Tibial nerve (tissue), 4 donors: ENCODE measurements at places on chromosomes 1 and 21. TPM values are rescaled to one million over a fixed set of nuclear protein-coding genes. Genes with fewer than 3 reads are reported as not detected.
A peak's percentile ranks its signal among the peaks of the same experiment; 100 is the strongest.

GRCh38 chr1:203216274-203217138 is 13.0 kb downstream of the CHIT1 start:
- H3K4me3 ChIP-seq: no peak overlapping the region
- DNase-seq: no peak
- no peak overlapping the region for H3K27ac ChIP-seq
- no peaks in the 10 kb centered on the region for H3K36me3 ChIP-seq
- H3K27me3 ChIP-seq: no peaks in the 10 kb centered on the region
- no peaks in the 10 kb centered on the region for H3K4me1 ChIP-seq

DNA sequence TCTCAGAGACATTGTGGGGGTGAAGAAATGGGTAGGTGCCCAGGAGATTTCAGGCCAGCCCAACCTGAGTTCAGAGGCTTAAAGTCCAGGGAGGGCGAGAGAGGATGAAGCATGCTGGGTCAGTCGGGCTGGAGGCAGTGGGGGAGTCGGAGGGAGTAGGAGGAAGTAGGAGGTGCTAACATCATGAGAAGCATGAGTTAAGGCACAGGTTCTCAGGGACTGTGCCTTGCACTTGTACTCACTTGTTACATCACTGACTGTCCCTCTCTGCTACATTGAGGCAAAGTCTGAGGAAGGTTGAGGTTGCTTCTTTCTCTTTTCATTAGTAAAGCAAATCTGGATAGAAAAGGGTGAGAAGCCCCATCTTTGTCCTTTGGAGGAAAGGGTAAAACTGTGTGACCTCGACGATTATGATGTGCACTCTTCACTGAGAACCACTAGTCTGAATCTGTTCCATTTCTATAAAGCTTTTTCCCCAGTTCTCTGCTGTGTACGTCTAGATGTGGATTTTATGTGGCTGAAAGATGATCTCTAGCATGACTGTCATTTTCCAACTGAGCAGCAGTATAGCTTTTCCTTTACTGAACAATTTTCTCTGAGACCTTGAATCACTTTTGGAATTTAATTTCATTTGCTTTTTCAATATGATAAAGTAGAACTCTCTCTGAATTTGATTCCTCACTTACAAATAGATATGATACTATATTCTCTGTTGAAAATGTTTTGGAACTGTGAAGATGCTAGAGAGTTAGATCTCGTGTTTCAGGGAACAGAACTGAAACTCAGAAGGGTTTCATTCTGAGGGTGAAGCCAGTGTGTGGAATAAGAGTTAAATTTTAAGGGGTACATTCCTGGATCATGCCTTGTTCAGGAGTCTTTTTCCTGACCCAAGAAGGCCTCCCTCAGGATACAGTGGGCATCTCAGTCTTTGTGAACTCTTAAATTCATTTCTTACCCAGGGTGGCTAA is 94.6 kb downstream of the FGGY start:
- no peaks in the 10 kb centered on the region for H3K36me3 ChIP-seq
- H3K27me3 ChIP-seq: no peaks in the 10 kb centered on the region
- no peaks in the 10 kb centered on the region for H3K4me1 ChIP-seq

DNA sequence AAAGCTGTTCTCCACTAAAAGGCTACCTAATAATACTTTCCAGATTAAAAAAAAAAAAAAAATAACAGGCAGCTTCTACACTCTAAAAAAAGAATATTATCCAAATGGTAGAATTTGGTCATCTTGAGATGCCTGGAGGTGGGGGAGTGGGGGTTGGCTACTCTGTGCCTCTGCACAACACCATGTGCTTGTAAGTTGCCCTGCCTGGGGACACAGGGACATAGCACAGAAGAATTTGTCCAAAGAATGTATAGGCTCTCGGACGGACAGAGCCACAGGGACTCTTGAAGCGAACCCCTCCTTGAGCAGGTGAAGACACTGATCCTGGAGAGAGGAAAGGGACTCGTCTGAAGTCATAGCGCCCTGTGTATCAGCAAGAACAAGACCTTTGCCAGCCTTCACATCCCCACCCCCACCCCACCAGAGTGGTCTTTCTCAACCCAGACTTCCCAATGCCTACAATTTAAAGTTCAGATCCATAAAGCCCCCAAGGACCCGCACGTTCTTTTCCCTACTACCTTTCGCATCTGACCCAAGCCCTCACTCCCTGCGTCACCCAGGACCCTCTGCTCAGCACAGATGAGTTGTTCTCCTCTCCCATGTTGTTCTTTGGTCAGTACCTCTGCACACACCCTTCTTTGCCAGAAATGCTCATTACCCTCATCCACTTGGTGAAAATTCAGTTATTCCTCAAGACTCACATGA is 72.6 kb downstream of the LGR6 start:
- H3K36me3 ChIP-seq: no peaks in the 10 kb centered on the region
- no peak overlapping the region for H3K4me3 ChIP-seq
- H3K27ac ChIP-seq: no peak overlapping the region
- no peak for DNase-seq
- no peaks in the 10 kb centered on the region for H3K4me1 ChIP-seq

GRCh38 chr1:205455581-205456382 is at the start of gene BLACAT1:
BLACAT1 (minus strand) TSS chr1:205456045.
- peak within 1 kb of the TSS; percentile 22 for H3K4me3 ChIP-seq
- no peak for DNase-seq
- H3K27ac ChIP-seq: no peak within 1 kb of the TSS
- no peaks in the 10 kb centered on the region for H3K4me1 ChIP-seq
- H3K27me3 ChIP-seq: peaks cover 4% of the 10 kb centered on the region

- DNase-seq: no peak
- no peaks in the 10 kb centered on the region for H3K4me1 ChIP-seq
- H3K27ac ChIP-seq: no peak overlapping the region
Observed at GRCh38 chr1:165999826-166000225, 167.0 kb downstream of the FAM78B start.

DNA sequence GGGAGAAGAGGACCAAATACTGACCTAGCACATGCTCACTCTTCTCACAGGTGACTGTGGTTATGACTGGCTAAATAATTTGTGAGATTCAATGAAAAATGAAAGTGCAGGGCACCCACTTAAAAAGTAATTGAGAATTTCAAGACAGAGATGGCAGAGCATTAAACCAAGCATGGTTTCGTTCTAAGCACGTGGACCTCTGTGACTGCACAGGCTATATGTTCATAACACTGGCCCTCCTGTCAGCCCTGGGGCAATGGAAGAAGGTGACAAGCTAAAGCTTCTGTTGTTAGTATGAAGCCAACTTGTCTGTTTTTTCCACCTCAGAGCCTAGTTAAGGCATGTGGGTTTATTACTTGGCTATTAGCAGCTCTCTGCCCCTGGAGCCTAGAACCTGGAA is 130.9 kb downstream of the FASLG start:
- H3K4me1 ChIP-seq: no peaks in the 10 kb centered on the region
- no peaks in the 10 kb centered on the region for H3K27me3 ChIP-seq
- no peak overlapping the region for H3K27ac ChIP-seq
- no peak overlapping the region for H3K4me3 ChIP-seq
- no peak for DNase-seq
- H3K36me3 ChIP-seq: no peaks in the 10 kb centered on the region

Gene SEC16B
- total RNA-seq: 10.5 TPM

Gene GSTM2
- total RNA-seq: 112 TPM

GRCh38 chr1:181043025-181043888 is 9.5 kb downstream of the MR1 start:
- peaks cover 6% of the 10 kb centered on the region for H3K4me1 ChIP-seq
- peak; percentile 28 for DNase-seq
- no peaks in the 10 kb centered on the region for H3K27me3 ChIP-seq
- no peak overlapping the region for H3K4me3 ChIP-seq
- H3K36me3 ChIP-seq: no peaks in the 10 kb centered on the region

DNA sequence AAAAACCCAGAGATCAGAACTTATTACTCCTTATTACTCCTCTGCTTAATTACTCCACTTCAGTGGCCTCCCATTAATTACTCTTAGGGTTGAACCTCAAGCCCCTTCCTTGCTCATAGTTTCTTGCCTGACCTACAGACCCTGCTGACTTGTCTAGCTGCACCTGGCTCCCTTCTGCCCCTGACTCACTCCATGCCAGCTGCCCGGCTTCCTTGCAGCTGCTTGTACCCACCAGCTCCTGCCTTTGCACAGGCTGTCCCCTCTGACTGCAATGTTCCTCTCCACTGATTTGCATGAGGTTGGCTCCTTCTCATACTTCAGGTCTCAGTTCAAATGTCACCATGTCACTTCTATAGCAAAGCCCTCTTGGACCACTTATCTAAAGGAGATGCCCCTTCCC is 1.9 kb upstream of the PTPRU start:
- no peaks in the 10 kb centered on the region for H3K36me3 ChIP-seq
- peaks cover 19% of the 10 kb centered on the region for H3K4me1 ChIP-seq
- H3K27ac ChIP-seq: no peak overlapping the region
- H3K27me3 ChIP-seq: no peaks in the 10 kb centered on the region

GRCh38 chr1:206790502-206791250 is 18.4 kb upstream of the IL10 start:
- no peak overlapping the region for H3K27ac ChIP-seq
- H3K36me3 ChIP-seq: no peaks in the 10 kb centered on the region
- no peak for DNase-seq
- no peaks in the 10 kb centered on the region for H3K27me3 ChIP-seq

DNA sequence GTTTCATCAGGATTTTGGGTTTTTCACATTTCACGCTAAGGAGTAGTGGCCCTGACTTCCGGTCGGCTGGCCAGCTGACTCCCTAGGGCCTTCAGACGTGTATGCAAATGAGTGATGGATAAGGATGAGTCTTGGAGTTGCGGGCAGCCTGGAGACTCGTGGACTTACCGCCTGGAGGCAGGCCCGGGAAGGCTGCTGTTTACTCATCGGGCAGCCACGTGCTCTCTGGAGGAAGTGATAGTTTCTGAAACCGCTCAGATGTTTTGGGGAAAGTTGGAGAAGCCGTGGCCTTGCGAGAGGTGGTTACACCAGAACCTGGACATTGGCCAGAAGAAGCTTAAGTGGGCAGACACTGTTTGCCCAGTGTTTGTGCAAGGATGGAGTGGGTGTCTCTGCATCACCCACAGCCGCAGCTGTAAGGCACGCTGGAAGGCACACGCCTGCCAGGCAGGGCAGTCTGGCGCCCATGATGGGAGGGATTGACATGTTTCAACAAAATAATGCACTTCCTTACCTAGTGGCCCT is 23.1 kb upstream of the TNFRSF1B start:
- peak overlapping the region; percentile 74 for H3K27ac ChIP-seq
- H3K36me3 ChIP-seq: no peaks in the 10 kb centered on the region
- H3K4me1 ChIP-seq: peaks cover 32% of the 10 kb centered on the region

Gene TRIM58
- total RNA-seq: 3.9 TPM

Gene LCE3E
- not detected for total RNA-seq

DNA sequence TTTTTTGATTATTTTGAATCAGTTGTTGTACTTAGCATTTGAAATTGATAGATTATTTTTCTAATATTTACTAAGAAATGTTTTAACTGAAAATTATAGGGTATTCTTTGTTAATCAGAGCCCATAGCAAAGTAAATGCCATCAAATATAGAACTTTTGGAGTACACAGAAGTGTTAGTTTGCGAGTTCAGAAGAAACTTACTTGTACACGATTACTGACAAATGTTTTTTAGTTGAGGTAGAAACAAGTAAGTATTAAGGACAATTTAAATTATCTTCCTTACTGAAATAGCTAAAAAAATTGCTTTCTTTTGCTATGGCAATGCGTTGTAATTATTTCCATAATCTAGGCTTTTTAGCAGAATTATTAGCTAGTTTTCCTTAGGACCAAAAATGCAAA is 692.2 kb downstream of the USP25 start:
- no peaks in the 10 kb centered on the region for H3K36me3 ChIP-seq
- no peak for DNase-seq
- H3K27me3 ChIP-seq: no peaks in the 10 kb centered on the region
- H3K4me1 ChIP-seq: no peaks in the 10 kb centered on the region
- no peak overlapping the region for H3K27ac ChIP-seq

Gene CCDC185
- not detected for total RNA-seq

DNA sequence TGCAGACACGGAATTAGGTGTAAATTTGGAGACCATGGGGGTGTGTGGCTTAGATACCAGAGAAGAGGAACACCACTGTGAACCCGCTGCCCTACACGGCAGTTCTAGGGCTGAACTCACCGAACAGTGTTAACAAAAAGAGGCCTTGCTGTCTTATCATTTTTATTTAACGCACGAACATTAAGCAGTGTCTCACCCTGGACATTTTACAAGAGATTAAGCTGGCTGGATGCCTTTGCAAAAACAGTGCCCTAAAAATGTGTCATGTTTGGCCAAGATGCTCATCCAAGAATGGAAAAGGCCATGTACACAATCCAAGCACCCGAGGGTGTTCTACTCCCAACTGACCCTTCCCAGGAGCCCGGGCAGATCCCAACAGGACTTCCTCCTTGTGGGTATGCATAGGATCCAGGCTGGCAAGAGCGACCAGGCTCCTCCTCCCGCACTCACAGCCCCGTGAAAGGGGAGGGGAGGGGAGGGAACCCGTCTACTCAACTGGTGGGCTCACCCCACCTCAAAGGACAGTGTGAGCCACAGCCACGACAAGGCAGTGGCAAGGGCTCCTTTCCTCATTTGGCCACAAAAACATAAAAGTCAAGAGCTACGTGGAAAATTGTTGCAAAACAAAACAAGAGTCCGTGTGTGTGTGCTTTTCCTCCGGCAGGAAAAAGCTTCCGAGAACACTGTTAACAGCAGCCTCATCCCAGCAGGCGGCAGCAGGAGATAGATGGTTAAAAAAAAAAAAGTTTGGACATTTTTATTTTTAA is 20.3 kb downstream of the C2CD2 start:
- no peaks in the 10 kb centered on the region for H3K27me3 ChIP-seq
- H3K36me3 ChIP-seq: no peaks in the 10 kb centered on the region
- peaks cover 29% of the 10 kb centered on the region for H3K4me1 ChIP-seq
- peak overlapping the region; percentile 65 for H3K27ac ChIP-seq
- no peak for DNase-seq
- no peak overlapping the region for H3K4me3 ChIP-seq

DNA sequence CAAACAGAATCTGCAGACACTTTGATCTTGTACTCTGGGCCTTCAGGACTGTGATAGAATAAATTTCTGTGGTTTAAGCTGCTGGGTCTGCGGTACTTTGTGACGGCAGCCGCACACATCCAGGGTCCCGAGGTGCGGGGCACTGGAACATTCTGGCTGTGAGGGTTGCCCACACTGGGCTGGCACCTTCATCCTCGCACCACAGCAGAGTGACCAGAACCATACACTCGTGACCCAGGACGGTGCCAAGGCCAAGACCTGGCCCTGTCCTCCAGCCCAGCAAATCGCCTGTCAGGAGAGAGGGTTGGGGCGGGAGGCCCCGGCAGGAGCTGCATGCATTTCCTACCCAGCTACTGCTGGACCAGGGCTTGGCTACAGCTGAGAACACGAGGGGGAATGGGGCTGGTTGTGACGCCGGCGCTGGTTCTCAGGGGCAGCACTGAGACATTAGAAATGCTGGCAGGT is 2.6 kb upstream of the FTCD start:
- H3K27ac ChIP-seq: no peak overlapping the region
- H3K36me3 ChIP-seq: no peaks in the 10 kb centered on the region
- H3K27me3 ChIP-seq: no peaks in the 10 kb centered on the region

Gene KRTAP27-1
- total RNA-seq: not detected

GRCh38 chr1:3070644-3071564 is 1.9 kb downstream of the PRDM16 start:
- peak overlapping the region; percentile 97 for H3K27ac ChIP-seq
- DNase-seq: no peak
- peak overlapping the region; percentile 67 for H3K4me3 ChIP-seq

GRCh38 chr1:64745181-64745985 is 508 bp downstream of the RAVER2 start:
- no peaks in the 10 kb centered on the region for H3K36me3 ChIP-seq
- peak overlapping the region; percentile 60 for H3K4me3 ChIP-seq
- peak; percentile 18 for DNase-seq
- no peaks in the 10 kb centered on the region for H3K27me3 ChIP-seq
- no peaks in the 10 kb centered on the region for H3K4me1 ChIP-seq
